ENCODE measurements at places on chromosomes 4 and X.

DNA sequence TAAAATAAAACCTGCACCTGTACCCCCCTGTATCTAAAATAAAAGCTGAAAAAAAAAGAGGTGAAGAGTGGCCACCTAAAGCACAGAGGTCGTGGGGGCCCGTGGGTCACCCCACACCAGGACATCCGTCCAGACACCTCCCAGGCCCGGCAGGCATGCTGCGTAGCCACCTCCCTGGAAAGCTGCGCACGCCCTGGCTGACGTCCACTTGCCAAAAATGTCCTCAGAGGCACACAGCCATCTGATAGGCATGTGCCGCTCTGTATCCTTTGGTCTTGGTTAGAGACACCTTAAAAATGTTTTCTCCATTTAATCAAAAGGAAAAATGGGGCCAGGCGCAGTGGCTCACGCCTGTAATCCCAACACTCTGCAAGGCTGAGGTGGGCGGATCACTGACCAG lies 17.7 kb downstream of the FAM53A start:
- DNase-seq = no peak

GRCh38 chrX:50770702-50771101 lies 43.3 kb downstream of the SHROOM4 start:
- no peak for DNase-seq

DNA sequence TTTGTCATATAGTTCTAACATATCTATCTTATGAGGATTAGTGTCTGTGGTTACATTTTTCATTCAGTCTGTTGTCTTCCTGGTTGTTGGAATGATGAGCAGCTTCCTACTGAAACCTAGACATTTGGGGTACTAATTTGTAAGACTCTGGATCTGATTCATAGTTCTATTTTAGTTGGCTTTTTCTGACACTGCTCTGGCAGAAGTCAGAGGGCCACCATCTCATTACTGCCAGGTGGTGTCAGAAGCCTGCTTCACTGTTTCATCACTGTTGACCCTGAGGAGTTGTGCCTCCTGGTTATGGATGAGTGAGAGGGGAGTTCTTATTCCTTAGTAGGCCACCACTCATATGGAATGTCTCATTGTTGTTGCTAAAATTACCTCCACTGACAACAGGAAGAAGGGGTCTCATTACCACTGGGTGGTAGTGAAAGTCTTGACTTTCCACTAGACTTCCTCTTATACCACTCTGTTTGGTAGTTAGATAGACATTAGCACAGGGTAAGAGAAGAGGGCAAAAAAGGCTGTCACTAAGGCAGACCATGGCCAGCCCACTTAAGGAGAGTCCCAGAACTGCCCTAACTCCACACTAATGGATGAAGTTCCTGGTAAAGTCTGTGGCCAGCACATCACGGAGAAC lies 395.2 kb downstream of the SPOCK3 start:
- DNase-seq = no peak

DNA sequence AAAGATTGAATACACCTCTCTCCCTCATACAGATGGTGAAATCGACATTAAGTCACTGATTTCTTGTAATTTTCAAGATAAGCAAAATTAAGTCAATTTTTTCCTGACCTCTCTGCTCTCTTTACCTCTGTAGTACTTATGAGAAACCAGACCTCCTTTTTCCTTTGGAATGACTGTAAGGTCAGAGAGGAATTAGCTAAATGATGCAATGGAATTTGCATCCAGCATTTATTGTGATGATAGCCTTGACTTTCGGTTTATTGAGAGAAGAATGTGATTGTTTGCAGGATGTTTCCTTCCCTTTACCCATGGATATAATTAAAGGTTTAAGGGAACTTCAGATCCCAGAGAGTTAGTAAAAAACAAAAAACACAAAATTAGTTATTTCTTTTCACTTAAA lies 22.4 kb downstream of the STK26 start:
- DNase-seq = no peak

DNA sequence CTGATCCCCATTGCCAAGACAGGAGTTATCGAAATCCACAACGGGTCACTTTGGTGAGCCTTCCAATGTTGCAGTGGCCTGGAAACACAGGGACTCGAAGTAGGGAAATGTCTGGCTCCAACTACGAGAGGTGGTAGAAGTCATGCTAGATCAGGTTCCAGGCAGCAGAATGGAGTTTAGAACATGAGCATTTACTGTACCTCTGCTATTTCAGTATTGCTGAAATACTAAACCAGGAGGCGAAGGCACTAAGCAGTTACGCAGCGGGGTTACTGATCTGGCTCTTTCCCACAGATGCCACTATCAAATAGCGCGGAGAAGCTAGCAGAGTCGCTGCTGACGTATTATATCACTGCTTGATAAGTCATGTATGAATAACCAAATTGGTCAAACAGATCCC lies 56.3 kb downstream of the PTCHD1 start:
- no peak for DNase-seq

DNA sequence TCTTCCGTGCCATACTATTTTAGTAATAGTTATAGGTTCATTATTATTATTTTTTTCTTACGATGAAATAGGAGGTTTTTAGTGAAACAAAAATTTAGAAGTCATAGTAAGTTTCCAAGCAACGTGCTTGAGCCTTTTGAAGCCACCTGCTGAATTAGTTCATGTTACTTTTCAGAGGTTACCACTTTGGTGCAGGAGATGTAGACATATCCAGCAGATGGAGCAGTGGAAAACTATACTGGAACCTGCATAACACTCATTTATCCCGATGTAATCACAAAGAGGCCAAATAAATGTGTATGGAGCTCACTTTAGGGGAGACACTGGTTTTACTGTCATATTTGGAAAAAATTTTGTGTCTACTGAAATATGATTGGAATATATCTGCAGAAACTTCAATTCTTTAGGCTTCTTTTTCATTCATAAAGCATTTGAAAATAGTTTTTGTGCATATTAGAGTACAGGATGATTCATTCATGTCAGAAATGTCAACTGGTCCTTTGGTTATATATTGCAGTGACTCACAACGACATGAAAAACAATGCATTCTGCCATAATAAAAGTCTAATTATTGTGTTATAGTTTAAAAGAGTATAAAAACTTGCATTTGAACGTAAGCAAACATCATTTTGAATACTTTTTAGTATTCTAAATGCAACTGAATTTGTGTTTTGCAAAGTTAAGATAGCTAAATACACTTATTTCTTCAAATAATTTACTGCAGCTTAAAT lies 2182.9 kb upstream of the TENM3 start:
- DNase-seq = no peak

DNA sequence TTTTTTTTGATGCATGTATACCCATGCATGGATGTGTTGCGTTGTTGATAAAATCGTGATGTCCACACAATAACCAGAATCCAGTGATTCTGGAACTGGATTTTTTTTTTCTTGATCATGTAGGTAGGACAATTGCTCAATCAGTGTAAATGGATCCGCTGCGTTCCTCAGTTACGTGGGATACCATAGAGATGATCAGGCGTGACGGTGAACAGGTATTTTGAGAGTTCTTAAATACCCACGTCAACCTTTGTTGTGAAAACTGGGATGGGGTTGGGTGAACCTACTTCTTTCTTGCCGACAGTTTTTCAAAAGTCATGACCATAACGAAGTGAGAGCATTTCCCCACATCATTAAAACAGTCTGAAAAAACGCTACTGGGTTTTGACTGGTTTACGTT lies 913 bp upstream of the SMIM10L2A start:
- DNase-seq = no peak
